ENCODE measurements at places on chromosomes 6 and 20. TPM values are rescaled to one million over a fixed set of nuclear protein-coding genes. Genes with fewer than 3 reads are reported as not detected.

- no peak for DNase-seq
Observed at GRCh38 chr20:62281161-62281933, 21.4 kb upstream of the ADRM1 start.

DNA sequence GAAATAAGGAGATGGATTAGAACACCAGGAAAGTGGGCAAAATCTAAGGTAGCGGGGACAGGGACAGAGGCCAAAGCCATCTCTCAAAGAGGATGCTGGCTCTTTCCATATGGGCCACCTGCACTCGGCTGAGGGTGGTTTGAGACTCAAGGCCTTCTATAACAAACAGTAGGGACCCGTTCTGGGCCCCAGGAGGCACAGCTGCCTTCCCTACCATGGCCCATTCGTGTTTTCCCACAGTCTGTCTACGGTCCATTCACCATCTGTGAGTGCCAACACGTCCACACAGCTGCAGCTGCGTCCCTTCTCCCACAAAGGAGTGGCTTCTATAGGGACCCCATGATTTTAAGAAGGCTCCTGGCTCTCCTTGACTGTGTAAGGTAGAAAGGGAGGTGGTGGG lies 871 bp downstream of the BANF2 start:
- DNase-seq = no peak

DNA sequence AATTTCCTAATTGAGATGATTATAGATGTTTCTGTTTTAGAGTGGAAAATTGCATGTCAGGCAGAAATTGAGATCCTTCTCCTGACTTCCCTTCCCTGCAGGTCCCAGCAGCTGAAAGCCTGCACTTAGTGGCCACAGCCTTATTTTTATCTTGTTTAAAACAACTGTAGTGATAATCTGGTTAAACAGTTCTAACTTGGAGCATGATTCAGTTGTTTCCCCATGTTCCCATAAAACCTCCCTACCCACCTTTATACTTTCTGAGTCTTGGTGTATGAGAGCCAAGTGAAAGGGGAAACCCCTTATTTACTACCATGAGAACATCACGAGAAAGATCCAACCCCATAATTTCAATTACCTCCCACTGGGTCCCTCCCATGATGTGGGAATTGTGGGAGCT lies 195.2 kb downstream of the SLC16A10 start:
- no peak for DNase-seq

The NRSN1 gene
- 0.58 TPM for polyA plus RNA-seq

GRCh38 chr6:136403110-136403980 lies 113.7 kb upstream of the BCLAF1 start:
- DNase-seq = no peak

The CAGE1 gene
- 0.18 TPM for polyA plus RNA-seq

The BTN1A1 gene
- 0.16 TPM for polyA plus RNA-seq

The JPH2 gene
- polyA plus RNA-seq = 2.1 TPM

GRCh38 chr20:3251806-3252205 lies 12.8 kb upstream of the SLC4A11 start:
- no peak for DNase-seq

The ADGRF1 gene
- polyA plus RNA-seq = 40.7 TPM

The SLC13A3 gene
- 10.2 TPM for polyA plus RNA-seq

Measured in right renal pelvis (tissue), 4 donors.